ENCODE measurements at places on chromosomes 5 and 9.

DNA sequence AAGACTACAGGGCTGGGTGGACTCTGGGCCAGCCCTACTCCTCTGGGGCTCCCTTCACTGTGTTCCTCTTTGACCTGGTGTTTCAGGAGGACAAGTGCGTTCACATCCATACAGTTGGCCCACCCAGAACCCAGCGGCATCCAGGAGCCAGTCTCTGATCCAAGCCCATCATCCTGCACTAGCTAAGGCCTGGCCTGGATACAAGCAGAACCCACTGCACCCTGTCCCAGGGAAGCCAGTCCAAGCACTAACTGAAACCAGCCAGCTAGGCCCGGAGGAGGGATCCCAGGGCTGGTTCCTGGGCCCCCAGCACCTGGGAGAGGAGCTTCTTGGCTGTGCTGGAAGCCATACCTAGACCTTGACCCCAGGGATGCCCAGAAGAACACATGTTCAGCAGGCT is 4.1 kb upstream of the GBGT1 start:
- no peak for DNase-seq

GRCh38 chr5:117013280-117013877 is 438.8 kb upstream of the SEMA6A start:
- peak; percentile 8 for DNase-seq

DNA sequence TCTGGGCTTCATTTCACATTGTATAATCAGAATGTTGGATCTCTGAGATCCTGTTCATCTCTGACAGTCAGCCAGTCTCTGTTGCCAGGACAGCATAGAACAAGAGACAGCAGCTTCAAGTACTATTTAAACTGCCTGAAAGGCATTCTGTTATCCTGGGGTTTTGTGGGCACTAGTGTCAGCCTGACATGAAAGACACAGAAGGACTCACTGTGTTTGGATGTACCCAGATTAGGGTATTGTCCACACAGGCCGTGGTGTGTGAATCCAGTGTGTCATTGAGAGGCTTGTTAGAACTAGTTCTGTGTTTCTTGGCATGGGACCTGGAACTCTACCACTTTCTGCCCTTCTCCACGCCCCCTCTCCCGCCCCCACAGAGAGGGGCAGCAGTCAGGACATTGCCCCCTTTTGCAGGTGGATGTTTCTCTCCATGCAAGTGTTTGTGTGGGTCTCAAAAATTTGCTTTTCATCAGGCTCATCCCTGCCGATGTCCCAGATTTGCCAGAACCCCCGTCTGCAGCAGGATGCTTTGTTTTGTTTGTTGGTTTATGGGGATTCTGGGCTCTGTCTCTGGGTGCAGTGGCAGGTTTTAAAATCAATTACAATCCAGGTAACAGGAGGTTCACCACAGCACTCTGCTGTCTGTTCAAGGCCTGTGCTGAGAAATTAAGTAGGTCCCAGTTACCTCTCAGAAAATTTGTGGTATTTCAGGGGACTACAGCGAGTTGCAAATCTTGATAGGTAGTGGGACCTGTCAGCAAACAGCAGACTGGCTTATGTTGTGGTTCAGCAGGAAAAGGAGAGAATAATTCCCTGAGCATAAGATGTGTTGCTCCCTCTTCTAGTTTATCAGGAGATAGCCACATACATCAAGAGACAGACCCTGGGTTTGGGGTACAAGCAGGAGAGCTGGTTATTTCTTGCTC is 144.6 kb downstream of the DOCK2 start:
- DNase-seq, result no peak

DNA sequence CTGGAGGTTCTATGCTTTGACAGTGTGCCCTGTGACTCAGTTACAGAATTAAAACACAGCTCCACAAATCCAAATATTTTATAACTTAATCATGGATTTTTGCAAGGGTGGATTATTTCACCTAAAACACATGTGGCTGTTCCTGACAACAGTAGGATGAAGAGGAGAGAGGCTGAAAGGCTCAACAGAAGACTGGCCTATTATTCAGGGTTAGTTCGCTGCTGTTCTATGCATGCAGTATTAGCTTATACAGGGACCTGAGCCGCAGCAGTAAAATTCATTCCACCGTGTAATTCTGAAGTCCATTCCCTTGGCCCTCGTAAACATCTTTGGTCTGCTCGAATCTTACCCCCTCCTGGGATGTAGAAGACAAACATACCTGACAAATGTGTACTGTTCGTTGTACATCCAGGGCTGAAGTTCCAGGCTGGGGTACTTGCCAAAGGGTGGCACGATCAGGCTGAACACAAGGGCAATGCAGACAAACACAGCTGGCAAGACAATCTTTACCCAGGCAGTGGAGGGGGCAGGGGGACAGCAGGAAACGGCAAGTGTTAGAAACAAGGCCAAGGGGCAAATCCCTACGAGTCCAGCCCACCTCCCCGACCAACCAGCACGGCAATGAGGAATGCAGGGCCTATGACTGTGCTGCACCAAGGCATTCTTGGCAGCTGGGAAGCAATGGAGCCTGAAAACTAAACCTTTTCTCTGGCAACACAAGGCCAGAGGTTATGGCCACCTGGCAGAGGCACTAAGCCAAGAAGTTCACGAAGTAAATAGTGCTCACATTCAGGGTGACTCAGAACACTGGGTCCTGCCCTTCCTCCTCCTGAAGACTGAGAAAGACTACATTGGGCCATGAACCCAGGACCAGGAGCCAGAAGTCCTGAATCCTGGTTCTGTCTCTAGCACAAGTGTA is 46.8 kb downstream of the NIPSNAP3B start:
- DNase-seq, result peak; percentile 26

GRCh38 chr9:114387680-114388356 is at the start of gene AKNA:
Gene AKNA, minus strand, starts transcription at chr9:114387982. Its CDS starts 6,649 bp downstream, at chr9:114381333.
- DNase-seq, result peak; percentile 90

DNA sequence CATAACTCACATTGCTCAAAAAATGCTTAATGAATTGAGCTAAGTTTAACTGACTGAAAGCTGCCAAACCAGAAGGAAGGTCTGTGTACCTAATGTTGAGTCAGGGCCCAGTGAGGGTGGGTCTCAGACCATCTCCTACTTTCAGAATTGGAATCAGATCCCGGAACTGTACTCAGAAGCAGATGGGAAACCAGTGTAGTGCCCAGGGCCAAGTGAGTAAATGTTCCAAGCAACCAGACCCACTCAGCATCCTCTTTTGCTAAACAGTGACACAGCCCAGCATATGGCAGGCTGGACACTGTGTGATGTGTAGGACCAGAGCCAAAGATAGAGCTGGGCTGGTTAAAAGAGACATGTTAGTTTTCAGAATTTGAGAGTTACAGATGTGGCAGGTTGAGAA is 94.1 kb downstream of the PLCXD3 start:
- DNase-seq, result no peak

DNA sequence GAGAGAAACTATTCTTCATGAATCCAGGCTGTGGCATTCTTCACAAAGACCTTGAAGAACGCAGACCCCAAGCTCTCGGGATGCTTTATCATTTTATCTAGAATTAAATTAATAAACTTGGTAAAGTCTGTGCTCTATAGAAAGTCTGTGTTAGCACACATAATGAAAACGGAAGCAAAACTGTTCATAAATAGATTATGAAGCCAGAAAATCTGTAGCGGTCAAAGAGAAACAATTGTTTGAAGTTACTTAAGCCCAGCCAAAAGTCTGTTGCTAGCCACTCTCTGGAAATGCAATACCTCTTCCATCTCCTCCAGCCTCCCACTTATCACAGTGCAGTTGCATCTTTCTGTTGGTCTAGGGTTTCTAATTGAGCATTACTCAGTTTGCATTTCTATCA is 375.9 kb downstream of the KIF4B start:
- DNase-seq, result no peak

- DNase-seq, result no peak
These were observed 168.1 kb downstream of the KDM4C start for GRCh38 chr9:6925836-6926235.

DNA sequence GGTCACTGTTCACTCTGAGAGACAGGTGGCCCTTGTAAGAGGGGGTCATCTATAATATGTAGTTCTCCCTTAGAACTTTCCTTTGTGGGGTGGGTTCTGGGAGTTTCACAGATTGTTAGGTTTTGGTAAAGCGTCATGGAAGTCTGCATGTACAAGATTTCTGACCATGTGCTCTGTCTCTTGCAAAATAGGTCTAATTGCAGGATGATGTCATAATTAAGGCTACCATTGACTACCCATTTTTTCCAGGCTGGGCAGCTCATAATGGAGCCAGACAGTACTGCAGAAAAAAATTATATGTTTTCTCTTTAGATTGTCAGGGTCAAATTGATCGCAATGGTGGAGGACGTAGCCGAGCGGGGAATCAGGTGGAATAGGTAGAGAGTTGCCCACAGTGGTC is 3.7 kb upstream of the GM2A start:
- DNase-seq, result no peak

DNA sequence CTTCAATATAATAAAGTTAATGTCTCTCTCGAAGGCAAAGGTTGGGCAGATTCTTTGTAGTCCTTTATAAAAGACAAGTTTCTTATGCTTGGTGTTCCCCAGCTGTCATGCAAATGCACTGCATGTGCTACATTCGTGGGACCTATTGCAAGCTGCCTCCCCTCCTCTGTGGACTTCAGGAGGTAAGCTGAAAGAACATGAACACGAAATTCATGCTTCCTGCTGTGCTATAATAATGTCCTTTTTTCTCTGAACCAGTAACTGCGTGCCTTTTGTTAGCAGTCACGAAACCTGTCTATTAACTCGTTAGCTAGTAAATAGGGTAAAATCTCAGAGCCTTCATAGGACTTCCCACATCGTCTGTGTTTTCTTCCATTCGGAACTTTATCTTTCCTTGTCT is 363.5 kb downstream of the CDH9 start:
- DNase-seq, result no peak

GRCh38 chr9:110979636-110980035 is 58.6 kb downstream of the LPAR1 start:
- DNase-seq, result peak; percentile 35

DNA sequence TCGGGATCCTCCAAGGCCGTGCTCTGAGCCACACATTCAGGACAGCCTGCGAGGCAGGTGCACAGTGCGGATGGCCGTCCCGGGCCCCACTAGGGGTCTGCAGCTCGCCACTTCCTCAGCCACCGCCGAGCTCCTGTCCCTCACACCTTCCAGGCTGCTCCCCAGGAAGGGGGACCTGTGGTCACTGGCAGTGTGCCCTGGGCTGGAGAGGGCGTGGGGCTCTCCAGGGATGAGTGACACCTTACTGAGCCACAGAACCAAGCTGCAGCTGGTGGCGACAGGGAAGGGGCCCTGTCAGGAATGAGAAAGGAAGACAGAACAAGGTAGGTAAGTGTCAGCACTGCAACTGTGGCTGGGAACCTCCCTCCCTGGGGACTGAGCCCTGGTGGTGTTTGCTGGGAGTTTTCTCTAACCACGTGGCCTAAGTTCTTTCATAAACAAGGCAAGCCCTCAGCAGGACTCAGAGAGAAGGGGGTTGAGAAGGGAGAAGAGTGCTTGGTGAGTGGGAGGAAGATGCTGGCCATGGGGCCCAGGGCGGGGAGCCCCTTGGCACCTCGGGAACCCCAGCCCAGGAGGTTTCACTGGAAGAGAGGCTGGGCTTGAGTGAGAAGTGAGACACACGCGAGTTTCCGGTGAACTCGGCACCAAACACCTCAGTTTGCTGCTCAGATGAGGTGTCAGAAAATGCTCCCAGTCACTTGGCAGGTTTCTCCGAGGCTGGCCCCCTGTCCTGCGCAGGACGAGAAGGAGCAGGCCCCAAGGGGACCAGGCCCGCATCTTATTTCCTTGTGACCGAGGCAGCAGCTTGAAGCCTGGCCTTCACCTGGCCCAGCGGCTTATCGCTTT is 5.2 kb downstream of the IL13 start:
- peak; percentile 46 for DNase-seq

GRCh38 chr5:98248949-98249348 is 524.5 kb upstream of the RGMB start:
- DNase-seq, result no peak

DNA sequence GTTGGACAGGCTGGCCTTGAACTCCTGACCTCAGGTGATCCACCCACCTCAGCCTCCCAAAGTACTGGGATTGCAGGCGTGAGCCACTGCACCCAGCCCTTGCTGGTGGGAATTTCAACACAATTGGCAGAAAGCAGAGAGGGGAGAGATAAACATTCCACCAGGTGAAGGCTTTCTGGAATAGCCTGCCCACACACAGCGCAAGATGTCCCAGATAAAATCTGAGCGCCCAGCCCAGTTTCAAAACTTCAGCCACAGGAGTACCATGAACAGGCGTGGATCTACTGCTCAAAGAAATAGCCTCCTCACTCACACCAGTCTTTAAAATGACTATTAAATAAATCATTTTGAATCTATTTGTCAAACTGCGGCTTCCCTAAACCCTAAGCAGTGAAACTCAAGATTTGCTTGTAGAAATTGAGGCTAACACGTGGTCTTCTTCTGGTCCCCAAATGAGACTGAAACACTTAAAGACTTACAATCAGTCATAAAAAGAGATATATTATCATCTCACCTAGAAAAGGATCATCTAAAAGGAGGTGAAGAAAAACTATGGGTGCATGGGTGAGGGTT is 34.7 kb downstream of the CAPSL start:
- no peak for DNase-seq

GRCh38 chr9:85729882-85730281 is 11.9 kb downstream of the AGTPBP1 start:
- DNase-seq, result no peak

GRCh38 chr5:16536246-16536645 is 70.6 kb upstream of the ZNF622 start:
- DNase-seq, result no peak

DNA sequence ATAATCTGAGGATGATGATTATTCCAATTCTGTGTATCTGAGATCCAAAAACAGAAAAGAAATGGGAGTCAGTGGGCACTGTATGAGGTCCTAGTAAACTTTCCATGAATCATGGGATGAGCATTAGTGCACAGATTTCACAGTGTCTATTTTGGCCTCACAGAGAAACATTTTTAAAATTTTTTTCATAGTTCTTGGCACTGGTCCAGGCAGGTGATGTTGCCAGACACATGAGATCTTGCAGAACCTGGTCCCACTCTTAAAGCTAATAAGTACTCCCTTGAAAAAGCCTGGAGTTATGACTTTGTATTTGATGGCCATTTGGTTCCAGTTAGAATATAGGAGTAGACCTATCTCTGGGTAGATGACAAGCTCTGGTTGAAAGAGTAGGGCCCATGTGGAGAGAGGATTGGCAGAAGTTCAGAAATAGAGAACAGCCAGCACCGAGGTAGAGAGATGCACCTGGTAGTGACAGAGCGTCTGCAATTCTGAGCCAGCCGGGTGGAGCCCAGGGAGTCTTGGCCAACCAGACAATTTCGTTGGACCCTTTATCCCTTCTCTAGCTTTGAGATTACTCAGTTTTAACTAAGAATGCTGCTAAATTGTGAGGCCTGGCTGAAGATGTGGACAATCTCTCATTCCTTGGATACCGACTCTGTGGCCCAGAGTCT is 6.3 kb upstream of the TNFSF15 start:
- no peak for DNase-seq

DNA sequence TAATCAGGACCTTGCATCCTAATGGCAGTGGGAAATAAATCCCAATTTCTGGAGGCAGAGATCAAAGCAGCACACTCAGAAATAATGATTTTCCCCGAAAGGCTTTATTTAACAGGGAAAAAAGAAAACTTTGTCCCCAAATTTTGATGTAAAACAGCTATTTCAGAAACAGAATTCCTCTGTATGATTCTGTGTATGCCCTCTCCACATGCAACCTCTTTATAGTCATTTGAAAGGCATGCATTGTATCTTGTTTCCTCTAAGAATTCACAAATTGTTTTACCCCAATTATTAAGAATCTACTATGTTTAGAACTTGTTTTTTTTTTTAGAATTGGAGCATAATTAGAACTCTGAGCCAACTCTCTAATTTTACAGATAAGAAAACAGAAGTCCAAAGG is 2.7 kb upstream of the PTAR1 start:
- DNase-seq, result no peak

GRCh38 chr9:13970018-13970417 is 343.9 kb downstream of the NFIB start:
- no peak for DNase-seq

GRCh38 chr9:130698514-130698913 is 4.9 kb downstream of the EXOSC2 start:
- peak; percentile 71 for DNase-seq
